Glomerular endothelial cell (primary cell): ENCODE measurements at places on chromosomes 13 and 19. TPM values are rescaled to one million over a fixed set of nuclear protein-coding genes. Genes with fewer than 3 reads are reported as not detected.

DNA sequence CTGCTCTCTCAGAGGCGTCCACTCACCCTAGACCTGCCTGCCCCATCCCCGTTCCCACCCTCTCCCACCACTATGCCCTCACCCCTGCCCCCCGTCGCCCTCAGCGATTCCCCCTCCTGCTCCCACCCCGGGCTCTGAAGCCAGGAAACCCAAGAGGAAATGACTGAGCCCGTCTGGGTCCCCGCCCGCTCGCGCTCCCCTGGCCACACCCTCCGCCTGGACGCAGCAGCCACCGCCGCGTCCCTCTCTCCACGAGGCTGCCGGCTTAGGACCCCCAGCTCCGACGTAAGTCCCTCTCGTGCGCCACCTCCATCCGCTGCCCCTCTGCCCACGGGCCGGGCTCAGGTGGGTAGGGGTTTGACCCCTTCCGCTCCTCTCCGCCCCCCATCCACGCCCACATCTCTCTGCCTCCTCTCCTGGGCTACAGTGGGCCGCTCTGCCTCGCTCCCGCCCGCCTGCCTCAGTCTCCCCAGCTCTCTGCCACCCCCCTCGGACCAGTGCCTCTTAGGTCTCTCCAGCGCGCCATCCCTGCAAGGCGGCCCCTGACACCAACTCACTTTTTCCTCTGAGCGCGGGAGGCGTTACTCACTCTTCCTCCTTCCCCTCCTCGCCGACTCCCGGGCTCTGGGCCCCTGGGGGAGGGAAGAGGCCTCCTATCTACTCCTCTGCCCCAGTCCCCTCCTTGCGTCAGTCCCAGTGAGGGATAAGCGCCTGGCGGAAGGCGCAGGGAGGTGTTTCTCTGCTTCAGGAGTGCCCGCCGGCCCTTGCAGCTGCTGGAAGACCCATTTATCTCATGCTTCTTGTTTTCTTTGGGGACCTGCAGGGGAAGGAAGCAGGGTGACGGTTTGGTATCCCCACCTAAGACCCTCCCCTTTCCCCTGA, at the start of gene FXYD5:
TSS of gene FXYD5 (plus strand) at position 211 of the 882 bp plus-strand sequence. CDS start 816 bp downstream, outside the sequence.
- no peak for DNase-seq

DNA sequence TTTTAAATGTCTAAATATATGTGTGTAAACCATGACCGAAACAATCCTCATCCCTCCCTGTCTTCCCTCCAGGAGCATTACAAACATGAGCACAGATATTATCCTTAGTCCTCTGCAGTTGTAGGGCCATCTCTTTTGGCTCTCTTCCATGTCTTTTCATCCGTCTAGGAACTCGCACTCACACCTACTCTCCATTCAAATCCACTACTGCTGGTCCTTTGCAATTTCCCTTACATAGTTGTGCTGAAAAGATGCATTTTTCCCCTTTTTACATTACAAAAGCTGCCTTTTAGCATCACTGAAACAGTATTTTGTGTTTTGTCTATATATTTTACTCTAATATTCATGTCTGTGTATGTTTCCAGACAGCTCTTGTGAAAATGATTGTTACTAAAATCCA, 237.8 kb downstream of the DACH1 start:
- DNase-seq = no peak

GRCh38 chr19:1222394-1222793, 15.4 kb downstream of the CBARP start:
- DNase-seq = no peak

CCNA1 gene
- 5.7 and 7.0 TPM in 2 replicates for total RNA-seq

ZNF823 gene
- 3.4 and 5.9 TPM in 2 replicates for total RNA-seq

- DNase-seq = no peak
Observed at GRCh38 chr13:39282400-39282972, 244.2 kb downstream of the NHLRC3 start.

DNA sequence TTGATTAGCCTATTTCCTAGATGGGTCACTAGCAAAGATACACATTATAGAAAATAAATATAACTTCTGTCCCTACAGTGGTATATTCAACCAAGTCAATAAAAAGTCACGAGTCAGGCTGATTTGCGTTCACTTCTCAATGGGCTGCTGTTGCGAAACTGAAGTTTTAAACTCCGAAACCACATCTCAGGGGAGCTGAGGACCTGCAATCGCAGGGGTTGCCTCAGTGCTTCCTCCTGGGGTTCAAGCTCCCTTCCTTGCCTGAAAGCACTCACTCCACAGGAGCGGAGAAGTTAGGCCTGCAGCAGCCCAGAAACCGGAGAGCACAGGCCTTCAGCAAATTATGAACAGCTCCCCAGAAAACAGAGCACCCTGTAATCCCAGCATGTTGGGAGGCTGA, 39.6 kb downstream of the RAB20 start:
- no peak for DNase-seq

DNA sequence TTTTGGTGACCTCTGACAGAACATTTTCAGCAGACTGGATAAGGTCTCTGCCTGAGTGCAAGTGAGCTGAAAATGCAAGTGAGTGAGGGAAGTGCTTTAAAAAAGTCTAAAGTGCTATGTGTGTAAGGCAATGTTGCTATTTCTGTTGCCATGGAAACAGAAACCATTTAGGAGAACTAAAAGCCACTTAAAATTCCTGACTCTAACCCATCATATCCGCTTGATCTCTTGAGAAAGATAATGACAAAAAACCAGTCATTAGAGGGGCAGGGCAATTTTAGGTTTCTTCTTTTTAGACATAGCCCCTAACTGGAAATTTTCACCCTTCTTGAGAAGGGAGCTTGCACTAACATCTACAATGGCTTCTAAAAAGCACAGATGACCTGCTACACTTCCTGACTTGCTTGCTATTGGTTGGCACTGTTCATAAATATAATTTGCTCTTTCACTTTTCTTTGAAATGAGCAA, at the start of gene CYSLTR2:
TSS of gene CYSLTR2 (plus strand) at position 458 of the 468 bp plus-strand sequence. CDS start 52,889 bp downstream, outside the sequence.
- DNase-seq = no peak

- DNase-seq = no peak
Observed at GRCh38 chr19:29105629-29106292, 107.2 kb downstream of the UQCRFS1 start.

- no peak for DNase-seq
Observed at GRCh38 chr19:9381361-9381785, 18.6 kb downstream of the ZNF177 start.

DNA sequence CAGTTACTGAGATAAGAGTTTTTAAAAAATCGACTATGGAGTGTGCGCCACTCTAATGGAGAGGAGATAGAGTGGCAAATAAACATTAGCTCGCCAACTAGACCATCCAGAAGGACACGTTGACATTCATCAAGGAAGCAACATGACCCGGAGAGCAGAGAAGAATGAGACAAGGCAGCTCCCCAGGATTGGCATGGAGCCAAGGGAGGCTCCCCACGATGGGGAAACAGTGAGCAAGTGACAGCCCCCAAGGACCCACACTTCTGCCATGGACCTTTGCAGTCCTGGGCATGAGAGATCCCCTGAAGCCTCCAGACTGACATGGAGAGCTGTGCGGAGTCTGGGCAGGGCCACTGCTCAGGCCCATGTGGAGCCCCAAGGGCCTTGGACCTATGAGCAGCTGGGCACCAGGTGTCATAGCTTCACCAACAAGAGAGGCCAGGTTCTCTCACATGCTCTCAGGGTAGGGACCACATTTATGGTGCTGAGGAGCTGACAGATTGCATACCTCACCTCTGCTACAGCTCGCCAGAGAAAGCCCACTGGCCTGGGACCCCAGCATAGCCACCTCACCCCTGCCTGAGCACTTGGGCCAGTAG, 6.7 kb downstream of the SIGLEC6 start:
- DNase-seq = no peak

DNA sequence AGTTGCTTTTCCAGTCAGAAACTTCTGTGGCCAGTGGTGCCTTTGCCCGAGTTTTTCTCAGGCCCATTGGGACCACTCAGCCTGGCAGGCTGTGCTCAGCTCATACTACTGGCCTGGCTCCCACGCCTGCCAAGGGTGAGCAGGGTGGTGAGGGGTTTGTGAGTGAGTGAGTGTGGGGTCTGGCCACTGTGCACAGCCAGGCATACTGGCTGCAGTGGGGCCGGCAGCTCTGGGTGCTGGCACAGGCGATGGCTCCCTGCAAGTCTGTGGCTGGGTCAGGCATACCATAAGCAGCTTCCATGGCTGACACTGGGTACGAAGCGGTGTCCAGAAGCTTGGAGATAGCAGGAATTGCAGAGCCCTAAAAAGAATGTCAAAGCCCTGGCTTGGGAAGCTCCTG, 161.0 kb downstream of the SLITRK6 start:
- no peak for DNase-seq

- no peak for DNase-seq
Observed at GRCh38 chr19:43695985-43696704, 19.7 kb upstream of the IRGC start.

DNA sequence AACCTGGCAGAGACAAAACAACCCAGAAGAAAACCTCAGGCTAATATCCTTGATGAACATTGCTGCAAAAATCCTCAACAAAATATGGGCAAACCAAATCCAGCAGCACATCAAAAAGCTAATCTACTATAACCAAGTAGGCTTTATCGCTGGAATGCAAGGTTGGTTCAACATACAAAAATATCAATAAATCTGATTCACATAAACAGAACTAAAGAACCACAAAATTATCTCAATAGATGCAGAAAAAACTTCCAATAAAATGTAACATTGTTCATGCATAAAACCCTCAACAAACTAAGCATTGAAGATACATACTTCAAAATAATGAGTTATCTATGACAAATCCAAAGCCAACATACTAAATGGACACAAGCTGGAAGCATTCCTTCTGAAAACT, 8.8 kb downstream of the ZNF724 start:
- DNase-seq = no peak

DNA sequence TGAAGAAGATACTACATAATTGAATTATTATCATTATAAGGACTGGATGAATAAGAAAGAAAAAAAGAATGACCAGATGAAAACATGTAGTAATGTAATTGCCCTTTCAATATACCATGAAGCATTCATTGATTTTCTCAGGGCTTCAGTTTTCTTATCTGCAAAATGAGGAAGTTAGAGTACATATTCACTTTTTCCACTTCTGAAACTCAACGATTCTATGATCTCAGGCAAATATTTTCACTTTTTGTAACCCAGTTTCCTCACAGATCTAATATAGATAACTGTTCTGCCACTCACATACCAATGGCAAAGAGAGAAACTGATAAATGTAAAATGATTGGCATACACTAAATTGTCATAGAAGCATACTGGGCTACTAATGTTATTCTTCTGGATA, 856.6 kb upstream of the KLHL1 start:
- no peak for DNase-seq

DNA sequence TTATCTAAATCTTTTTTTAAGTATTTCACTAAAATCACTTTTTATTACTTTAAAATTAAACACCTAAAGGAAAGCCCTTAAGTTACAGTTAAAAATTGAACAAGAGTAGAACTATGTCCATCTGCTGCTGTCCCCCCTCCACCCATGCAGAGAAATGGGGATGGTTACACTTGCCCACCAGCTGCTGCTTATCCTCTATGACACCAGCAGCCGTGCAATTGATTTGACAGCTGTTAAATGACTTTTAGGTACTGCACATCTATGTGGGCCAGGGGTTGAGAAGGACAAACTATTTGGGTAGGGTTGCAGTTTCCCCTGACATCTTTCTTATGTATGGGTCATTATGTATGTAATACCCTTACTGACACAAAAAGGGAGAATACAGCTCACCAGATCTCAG, 77.2 kb downstream of the TBC1D4 start:
- no peak for DNase-seq

DNA sequence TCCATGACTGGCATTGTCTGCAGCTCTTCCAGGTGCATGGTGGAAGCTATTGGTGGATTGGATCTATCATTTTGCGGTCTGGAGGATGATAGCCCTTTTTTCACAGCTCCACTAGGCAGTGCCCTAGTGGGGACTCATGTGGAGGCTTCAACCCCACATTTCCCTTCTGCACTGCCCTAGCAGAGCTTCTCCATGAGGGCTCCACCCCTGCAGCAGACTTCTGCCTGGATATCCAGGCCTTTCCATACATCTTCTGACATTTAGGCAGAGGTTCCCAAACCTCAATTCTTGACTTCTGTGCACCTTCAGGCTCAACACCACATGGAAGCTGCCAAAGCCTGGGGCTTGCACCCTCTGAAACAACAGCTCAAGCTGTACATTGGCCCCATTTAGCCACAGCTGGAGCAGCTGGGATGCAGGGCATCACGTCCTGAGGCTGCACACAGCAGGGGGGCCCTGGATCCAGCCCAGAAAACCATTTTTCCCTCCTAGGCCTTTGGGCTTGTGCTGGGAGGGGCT, 800.2 kb upstream of the MIR17HG start:
- no peak for DNase-seq

GRCh38 chr13:76991432-76991795, 467 bp upstream of the CLN5 start:
- DNase-seq = no peak

GRCh38 chr13:46554951-46555350, 2.0 kb downstream of the LRCH1 start:
- DNase-seq = no peak

DNA sequence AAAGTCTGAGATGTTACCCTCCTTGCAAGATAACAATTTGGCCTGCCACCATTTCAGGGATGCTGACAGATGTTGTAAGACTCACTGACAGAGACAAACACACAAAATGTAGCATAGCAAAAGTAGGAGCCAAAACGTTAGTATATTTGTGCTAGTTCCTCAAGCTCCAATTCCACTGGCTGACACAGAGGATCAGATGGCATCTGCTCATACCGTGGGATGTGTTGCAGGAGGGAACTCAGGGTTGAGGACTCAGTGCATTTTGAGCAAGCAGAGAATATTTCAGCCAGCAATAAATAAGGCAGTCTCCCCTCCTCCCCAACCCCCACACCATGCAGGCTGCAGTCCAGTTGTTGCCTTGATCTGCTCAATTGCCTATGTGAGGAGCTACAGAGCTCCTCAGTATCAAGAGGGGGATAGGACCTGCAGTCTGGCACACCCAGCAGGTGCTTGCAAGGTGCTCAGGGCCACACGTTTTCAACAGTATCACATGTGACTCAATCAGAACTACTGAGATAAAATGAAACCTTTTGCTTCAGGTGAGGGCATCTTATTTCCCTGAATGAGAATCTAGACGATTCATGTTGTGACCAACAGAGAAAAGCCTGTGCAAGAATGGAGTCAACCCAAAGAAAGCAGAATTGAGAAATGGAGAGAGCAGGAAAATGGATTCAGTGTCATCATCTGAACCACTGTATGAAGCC, 23.6 kb upstream of the LRCH1 start:
- no peak for DNase-seq

ZNF610 gene
- 4.9 and 5.3 TPM in 2 replicates for total RNA-seq

DNA sequence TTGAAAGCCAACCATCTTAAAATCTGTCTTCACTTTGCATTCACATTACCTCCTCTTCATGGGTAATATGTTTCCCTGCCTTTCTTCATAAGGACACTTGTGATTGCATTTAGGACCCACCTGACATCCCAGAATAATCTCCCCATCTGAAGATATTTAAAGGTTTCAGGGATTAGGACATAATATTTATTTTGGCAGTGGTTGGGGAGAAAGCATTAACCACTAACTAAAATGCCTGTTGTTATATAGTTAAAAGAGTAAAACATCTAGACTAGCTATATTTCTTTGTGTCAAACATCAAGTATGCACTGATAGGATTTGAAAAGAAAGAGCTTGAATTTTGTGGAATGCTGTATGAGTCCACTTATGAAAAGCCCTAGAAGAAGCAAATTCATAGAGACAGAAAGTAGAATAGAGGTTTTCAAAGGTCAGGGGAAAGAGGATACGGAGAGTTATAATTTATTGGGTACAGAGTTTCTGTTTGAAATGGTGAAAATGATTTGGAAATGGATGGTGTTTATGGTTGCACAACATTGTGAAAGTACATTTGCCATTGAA, 457.7 kb upstream of the SPRY2 start:
- no peak for DNase-seq
